ENCODE measurements at places on chromosomes 5 and 9.

DNA sequence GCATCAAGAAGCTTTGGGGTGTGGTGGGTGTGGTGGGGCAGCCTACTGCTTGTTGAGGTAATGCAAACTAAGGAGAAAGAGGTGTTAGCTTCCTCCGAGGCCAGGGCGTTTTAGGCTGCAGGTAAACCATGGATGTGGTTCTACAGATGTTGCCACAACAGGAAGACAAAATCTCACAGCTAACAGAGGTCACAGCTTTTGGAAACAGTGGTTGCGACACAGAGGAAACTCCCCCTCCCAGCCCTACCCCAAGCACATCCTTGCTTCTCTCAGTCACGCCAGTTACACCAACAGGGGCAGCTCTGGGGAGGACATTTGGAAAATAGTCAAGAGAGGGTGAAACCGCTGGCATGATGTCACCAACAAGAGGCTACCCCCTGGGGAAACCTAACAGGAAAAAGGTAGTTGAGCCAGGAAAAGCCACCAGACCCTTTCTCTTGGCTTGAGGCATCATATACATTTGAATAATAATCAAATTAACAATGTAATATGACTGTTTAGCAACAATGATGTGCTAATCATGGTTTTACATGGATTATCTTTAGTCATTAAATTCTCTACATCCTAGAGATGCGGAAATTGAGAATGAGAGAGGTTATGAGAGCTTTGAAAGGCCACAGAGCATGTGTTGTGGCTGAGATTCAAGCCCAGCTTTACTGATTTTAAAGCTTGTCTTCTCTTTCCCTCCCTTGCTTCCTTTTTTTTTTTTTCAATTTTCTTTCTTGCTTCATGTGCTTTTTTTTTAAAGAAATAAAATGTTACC lies 82.2 kb upstream of the IL12B start:
- DNase-seq, result peak; percentile 62

DNA sequence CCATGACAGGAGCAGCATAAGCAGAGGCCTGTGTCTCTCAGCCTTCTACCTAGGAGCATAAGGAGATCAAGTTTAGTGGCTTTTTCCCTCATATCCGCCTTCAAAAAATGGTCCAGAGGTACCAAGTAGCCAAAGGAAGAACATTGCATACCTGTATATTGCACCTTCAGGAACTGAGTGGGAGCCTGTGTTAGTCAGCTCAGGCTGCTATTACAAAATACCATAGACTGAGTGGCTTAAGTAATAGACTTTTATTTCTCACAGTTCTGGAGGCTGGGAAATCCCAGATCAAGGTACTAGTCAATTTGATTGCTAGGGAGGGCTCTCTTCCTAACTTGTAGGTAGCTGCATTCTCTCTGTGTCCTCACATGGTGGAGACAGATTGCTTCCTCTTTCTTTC lies 597.4 kb upstream of the PTGER4 start:
- DNase-seq, result no peak

DNA sequence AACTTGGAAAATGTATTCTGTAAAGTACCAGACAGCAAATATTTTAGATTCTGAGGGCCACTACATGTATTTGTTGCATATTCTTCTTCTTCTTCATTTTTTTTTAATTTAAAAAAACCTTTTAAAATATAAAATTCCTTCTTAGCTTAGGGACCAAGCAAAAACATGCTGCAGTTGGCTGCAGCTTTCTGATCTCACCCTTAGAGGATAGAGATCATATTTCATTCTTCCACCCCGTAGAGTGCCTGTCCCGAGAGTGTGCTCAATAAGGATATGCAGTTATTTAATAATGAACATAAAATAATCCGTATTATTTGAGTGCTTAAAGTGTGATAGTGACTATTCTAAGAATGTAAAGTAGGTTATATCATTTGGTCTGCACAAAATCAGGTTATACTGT lies 204.2 kb upstream of the CD180 start:
- DNase-seq, result no peak

DNA sequence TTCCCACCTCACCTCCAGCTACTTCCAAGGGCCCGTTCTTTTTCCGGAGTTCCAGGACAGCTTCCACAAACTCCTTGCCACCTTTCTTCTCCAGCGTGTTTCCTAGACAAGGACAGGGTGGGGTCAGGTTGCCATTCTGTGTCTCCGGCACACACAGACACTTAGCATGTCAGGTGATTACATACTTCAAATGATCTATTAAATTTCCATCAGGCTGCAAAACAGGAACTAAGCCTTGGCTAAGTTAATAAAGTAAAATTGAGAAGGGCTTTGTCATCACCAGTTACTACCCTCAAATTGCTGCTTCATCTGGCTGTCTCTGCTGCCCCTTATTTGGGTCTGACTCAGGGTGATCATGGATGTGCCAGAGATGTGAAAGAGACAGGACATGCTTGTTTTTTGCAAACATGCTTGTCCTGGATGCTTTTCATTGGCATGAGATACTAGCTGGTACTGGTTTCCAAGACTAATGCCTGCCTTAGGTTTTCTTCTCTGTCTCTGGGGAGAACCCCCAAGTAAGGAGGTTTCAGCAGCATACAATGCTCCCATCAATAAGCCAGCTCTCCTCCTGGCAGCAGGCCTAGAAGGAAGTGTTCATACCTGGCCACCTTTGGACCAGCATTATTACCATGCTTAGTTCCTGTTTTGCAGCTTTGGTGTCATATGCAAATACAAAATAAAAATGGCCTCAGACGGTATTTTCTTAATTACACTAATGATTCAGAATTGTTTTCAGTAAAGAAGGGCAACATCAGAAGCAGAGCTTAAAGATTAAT lies 52.9 kb downstream of the MACROH2A1 start:
- DNase-seq, result no peak

GRCh38 chr5:36569491-36569890 lies 36.9 kb upstream of the SLC1A3 start:
- no peak for DNase-seq
